ENCODE measurements at places on chromosomes 2 and 18. TPM values are rescaled to one million over a fixed set of nuclear protein-coding genes. Genes with fewer than 3 reads are reported as not detected.

DNA sequence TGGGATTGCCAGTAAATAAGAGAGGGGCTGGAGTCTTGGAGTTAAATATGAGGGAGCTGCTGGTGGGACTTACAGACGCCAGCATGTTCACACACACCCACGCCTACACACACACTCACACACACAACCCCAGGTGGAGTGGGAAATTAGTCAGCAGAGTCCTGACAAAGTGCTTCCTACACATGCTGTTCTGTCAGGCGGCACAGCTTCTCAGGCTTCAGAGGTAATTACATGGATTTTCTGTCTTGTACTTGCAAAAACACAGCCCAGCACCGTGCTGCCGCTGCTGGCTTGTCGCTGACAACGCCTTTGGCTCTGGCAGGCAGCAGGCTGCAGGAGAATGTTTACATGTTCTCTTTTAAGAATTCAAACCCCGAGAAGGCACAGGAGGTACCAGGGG is 1186.3 kb upstream of the CELF4 start:
- DNase-seq = no peak

Gene DIPK1C
- total RNA-seq = 3.3 TPM

Gene MC5R
- not detected for total RNA-seq

Gene TLX2
- not detected for total RNA-seq

- no peak for DNase-seq
These were observed 21.1 kb downstream of the ATP8B1 start for GRCh38 chr18:57782049-57782448.

- DNase-seq = no peak
These were observed 158.5 kb downstream of the LAMA1 start for GRCh38 chr18:6959110-6959509.

Gene FSIP2
- total RNA-seq = 0.13 TPM

Gene DES
- 12,920 TPM for total RNA-seq

Gene KCNIP3
- total RNA-seq = 8.4 TPM

Gene ATOH8
- 25.8 TPM for total RNA-seq

Gene KCNF1
- not detected for total RNA-seq

DNA sequence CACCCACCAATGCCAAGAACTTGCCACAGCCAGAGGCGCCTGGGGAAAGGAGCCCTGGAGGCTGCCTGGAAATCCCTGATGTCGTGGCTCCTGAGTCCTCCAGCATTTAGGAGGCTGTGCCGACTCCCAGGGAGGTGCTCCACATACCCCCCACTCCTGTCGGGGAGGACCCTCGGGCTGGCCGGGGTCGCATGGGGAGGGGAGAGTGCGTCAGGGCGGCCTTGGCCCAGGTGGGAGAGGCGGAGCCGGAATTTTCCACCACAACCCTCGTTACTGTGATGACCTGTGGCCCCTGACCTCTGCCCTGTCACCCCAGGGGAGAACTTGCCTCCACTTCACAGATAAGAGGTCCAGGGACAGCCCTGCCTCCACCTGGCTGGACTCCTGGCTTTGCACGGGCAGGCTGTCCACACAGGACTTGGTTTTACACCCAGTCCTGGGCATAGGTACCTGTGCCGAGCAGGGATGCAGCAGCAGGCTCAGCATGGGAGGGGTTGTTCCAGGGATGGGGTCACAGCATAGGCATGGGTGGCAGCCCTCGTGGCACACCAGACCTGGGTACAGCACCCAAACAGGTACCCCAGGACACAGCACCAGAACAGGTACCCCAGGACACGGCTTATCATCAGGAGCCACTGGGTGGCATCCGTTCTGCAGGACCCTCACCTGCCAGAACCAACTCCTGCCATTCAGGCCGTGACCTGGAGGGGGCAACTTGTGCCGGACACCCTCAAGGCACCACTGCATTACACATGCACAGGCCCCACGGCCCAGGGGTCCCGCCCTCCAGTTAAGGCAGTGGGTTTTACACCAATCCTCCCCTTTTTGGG is 12.3 kb upstream of the AGXT start:
- no peak for DNase-seq

Gene PRADC1
- total RNA-seq = 91.6 TPM

DNA sequence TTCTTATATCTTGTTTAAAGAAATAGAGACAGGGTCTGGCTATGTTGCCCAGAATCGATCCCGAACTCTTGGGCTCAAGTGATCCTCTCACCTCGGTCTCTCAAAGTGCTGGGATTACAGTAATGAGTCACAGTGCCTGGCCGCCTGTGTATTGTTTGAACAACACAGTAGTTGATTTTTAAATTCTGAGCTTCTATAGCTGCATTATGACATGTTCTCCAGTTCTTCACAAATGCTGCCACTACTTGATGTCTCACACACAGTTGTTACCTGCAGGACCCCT is 7.7 kb upstream of the RHOB start:
- DNase-seq = no peak

DNA sequence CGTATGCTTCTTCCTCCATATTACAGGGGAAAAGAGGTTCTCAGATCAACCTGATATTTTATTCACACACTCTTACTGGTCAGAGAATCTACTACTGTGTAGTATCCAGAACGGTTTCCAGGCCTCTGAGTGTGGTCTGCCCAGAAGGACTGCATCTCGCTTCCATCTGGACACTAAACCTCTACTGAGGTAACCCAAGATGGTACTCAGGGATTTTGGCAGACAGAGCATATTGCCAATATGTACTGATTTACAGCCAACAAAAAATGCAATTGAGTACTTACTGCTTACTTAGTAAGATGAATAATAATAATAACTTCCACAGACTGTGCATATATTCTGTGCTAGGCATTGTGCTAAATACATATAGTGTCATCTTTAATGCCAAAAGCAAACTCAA is 55.8 kb downstream of the CYRIA start:
- DNase-seq = no peak

- DNase-seq = no peak
These were observed 306.9 kb downstream of the BCL11A start for GRCh38 chr2:60246583-60246982.

Gene BOLL
- total RNA-seq = not detected

Gene ARHGEF33
- total RNA-seq = 0.32 TPM

Gene TMEM163
- total RNA-seq = 0.38 TPM

All from Right ventricle myocardium superior (tissue), 1 donor.